Breast epithelium (tissue), 4 donors: ENCODE measurements at places on chromosomes 11 and 22. TPM values are rescaled to one million over a fixed set of nuclear protein-coding genes. Genes with fewer than 3 reads are reported as not detected.

E2F8 gene
- total RNA-seq, result not detected

PATE2 gene
- 2.8 TPM for total RNA-seq

IL18 gene
- total RNA-seq, result 21.0 TPM

DNA sequence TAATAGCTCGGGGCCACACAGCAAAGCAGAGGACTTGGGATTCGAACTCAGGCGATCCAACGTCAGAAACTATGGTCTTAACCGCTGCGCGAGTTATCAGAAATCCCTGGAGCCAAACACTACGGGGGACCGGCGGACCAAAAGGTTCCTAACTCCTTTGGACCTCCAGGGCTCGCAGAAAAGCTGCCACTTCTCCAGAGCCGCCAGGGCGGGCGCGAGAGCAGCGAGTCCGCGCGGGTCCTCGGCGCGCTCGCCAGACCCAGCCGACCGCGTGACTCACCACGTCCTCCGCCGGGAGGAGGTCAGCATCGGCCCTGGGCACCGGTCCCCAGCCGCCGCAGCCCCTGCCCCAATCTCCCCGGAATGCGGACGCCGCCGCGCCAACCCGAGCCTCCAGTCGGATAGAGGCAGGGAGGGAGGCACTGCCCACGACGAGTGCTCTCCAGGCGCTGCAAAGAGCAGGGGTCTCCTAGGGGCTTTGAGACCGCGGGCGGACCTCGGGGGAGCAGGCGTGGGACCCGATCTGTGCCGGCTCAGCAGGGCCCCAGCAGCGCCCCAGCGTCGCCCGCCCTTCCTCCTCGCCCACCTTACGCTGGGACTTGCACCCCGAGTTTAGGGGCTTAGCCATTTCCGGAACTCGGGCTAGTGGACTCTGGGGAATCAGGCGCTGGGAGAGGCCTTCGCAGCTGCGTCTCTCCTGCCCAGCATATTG, 6.2 kb upstream of the ALX4 start:
- DNase-seq, result no peak

DNA sequence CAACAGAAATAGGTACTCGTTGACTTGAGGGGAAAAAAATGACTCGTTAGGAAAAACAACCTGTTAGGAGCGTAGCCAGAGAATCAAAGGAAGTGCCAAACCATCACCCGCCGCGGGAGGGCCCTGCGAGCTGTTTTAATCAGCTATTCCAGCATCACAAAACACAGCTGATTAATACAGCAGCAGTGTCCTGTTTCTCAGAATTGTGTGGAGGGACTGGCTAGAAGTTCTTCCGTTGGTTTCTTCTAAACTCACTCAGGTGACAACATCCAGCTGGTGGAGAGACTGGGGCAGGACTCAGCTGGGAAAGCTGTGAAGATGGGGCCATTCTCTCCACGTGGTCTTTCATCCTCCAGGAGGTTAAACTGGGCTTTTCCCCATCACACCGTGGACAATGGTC, 28.0 kb downstream of the HSPA8 start:
- DNase-seq, result no peak

- DNase-seq, result no peak
Observed at GRCh38 chr11:65911682-65912568, 6.9 kb downstream of the C11orf68 start.

GRCh38 chr22:44248926-44249325, 63.8 kb downstream of the SHISAL1 start:
- DNase-seq, result peak; percentile 1

GRCh38 chr11:126594921-126595367, 239.5 kb downstream of the ST3GAL4 start:
- DNase-seq, result no peak

DNA sequence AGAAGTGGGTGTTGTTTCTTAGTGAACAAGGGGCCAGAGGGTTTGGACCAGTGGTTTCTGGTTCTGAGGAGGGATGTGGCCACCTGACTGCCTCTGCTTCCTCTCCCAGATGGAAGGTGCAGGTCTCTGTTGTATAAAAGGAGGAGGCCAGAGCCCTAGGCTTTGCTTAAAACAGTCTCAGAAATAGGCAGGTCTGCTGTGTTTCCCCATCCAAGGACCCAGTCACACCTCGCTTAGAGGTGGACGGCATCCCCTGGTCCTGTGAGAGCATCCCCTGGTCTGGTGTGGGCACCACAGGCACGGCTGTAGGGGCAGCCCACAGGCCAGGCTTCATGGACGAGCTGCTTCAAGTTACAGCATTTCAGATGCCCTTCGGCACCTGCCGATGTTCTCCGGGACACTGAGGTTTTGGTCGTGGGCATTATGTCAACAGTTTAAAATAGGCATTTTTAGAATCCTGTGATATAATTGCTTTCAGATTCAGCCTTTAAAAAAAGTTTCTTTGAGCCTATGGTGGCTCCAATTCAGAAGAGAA, 45.7 kb upstream of the SHANK2 start:
- DNase-seq, result no peak

DNA sequence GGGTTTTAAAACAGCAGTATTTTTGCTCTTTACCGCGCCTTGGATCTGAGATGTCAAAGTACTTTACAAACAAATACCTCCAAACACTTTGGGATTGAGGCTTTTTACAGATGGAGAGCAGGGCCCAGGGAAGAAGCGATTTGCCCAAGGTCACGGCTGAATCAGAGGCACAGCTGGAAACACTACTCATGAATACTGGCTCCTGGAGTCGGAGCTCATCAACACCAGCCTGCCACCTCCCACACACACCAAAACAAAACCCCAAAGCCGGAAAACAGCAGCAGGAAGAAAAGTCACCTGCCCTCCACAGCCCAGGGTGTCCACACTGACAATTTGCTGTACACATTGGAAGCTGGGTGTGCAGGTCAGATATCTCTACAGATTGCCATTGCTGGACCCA, 339.4 kb downstream of the CADM1 start:
- DNase-seq, result no peak

GRCh38 chr11:99742501-99742900, 721.8 kb downstream of the CNTN5 start:
- no peak for DNase-seq
